Lower leg skin (tissue), 4 donors: ENCODE measurements at places on chromosomes 3 and 15. TPM values are rescaled to one million over a fixed set of nuclear protein-coding genes. Genes with fewer than 3 reads are reported as not detected.

GRCh38 chr3:16937326-16937845 is 52.6 kb downstream of the PLCL2 start:
- no peak for DNase-seq

DNA sequence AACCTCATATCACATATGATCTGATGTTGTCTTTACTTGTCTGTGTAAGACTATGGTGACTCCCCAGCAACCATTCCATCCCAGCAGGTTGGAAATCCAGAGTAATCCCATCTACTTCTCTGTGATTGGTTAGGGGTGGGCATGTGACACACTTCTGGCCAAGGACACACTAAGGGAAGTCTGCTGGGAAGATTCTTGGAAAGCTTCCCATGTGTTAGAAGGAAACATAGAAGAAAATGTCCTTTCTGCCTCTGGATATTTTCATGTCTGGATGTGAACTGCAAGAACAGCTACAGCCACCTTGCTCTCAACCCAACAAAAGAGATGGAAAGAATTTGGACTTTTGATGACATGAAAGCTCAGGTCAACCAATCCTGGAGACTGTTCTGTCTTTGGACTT is 2.6 kb upstream of the UBE2Q2 start:
- no peak for DNase-seq

- no peak for DNase-seq
Observed at GRCh38 chr15:57301307-57301706, 75.0 kb upstream of the CGNL1 start.

DNA sequence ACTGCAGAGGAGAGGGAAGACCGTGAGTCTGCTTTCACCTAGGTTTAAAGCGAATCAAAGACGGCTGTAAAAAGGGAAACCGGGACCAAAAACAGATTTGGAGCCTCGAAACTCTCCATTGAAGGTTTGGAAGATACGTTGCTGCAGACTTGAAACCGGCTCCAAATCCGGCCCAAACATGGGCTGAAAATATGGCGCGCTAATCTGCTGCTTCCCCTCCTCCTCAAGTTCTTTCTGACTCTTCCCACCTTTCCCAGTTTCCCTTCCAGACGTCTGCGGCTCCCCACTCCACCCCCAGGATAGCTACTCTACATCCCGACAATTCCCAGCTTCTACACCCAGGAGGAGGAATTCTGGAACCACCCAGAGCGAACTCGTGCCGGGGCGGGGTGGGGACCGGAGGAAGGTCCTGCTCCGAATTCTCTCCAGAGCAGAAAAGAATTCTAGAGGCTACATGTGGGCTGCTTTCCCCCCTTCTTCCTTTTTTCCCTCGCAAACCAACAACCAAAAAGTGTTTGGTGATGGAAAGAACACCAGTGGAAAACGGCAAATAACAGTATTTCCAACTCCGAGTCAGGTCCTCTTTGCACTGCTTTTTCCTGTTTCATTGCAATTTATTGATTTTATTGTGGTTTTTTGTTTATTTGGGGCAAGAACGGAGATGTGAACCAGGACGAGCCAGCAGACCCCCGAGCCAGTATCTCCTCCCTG is 8.5 kb downstream of the EOMES start:
- DNase-seq: no peak

DNA sequence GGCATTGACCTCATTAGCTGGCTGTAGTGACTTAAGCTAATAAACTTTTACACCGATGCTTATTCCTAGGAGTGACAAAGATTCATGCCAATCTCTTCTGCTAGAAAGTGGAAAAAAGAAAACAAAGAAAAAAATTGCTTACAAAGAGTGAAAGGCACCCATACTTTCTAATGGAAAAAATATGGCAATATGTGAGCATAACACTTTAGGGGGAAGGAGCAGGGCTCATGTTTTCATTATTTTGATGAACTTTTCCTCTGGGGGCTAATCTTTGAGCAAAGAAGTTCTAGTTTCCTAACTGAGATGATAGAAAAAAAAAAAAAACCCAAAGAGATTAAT is 94.8 kb upstream of the THRB start:
- DNase-seq: no peak

DNA sequence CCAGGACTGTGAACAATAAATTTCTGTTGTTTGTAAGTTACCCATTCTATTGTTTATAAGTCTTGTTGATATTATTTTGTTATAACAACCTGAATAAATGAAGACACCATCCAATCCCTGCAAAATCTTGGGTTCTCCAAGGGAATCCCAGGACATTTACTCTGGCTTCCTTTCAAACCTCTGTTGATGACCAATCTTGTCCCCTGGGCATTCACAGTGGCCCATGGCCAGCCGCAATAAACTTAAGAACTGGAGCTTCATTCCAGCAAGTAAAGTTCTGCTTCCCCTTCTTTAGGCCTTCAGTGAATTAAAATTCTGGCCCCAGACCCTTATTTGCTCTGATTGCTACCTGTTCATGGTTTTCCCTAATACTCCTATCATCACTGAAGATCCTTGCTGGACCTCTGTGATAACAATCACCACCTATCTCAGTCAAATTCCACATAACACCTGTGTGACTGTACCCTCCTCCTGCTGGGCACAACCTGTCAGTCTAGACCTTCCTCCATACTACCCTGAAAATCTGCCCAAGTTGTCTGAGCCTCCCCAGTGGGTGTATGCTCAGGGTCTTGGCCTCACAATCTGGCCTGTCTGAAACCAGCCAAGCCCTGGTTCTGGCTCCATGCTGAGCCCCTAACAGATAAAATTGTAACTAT is 153.1 kb downstream of the SEMA6D start:
- DNase-seq: no peak

DNA sequence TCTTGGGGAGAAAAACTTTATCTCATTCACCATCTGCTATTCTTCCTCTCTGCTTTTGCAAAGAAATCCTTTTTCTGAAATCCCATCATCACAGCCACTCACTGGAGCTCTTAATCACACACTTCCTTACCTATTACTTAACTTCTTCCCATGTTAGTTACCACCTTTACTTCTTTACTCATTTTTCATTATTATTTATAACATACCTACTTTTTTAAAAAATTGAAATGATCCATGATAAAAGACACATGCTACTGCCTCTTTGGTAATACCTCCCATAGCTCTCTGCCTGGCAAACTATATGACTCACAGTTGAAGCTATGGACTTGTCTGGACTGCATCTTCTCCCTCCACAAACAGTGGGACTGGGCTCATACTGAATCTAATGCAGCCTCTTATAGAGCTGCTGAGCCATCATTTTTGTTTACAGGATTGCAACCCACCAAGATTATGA is 150.3 kb downstream of the TNIK start:
- no peak for DNase-seq

- no peak for DNase-seq
Observed at GRCh38 chr3:138463724-138464490, 29.5 kb downstream of the ESYT3 start.

DNA sequence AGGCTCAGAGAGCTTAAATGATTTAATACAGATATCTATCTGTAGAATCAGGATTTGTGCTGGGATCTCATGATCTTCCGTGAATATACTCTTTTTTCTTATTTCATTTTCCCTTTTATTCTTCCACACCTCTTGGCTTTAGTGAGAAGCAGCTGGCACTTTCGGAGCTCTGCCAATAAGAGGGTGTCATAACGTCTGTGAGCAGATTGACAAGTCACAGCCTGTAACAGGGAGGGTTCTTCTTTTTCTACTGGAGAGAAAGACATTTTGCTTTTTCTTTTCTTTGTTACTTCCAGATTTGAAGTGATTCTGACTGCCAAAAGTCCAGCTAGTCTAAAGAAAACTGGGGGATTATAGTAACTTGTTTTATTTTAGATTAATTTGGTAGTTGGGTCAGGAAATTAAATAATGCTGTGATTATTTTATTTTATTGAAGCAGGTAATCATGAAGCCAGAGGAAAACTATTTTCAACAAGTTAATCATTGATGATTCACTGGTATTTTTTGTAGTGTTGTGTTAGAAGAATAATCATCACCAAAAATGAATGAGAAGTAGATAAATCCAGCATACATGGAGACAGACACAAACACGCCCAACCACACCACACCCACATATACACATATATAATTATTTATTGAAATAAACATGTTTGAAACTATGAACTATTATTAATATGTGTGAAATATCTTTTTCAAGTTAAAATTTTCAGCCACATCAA is 69.8 kb downstream of the TNFAIP8L3 start:
- no peak for DNase-seq

DNA sequence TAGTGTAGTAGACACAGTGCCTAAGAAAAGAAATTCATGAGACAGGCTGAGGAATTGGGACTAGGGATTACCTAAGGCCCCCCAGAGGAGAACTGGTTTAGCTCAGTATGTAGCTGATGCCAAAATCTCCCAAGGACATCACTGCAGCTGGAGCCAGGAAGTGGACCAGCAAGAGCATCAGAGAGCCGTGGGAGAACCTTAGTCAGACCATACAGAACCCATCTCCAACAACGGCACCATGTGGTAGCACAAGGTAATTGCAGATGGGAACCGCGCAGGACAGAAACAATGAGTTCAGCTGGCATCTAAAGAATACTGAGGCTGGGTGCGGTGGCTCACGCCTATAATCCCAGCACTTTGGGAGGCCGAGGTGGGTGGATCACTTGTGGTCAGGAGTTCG is 81.7 kb downstream of the WNT5A start:
- no peak for DNase-seq

DNA sequence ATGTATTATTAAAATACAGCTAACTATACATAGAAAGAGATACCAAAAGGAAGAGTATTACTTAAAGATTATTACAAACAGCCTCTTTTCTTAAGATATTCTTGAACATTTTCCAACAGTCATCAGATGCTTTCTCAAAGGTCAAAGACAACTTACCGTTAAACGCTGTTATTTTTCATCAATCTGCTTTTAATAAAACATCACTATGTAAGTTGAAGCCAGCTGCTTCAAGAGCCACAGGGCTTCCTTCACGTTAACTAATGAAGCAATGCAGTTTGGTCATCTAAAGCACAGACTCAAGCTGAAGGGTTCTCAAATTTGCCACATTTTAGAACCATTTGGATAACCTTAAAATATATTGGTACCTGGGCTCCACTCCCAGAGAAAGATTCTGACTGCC is 578.8 kb downstream of the ROBO2 start:
- DNase-seq: no peak

GRCh38 chr15:59407946-59408345 is 30.0 kb upstream of the FAM81A start:
- no peak for DNase-seq

GRCh38 chr3:180871901-180872300 is 40.6 kb upstream of the FXR1 start:
- DNase-seq: no peak

Gene CACNA2D2
- 2.0 TPM for total RNA-seq

Gene CYP8B1
- total RNA-seq: not detected

Gene CCDC54
- total RNA-seq: not detected

Gene KIF9
- 14.7 TPM for total RNA-seq

Gene INKA1
- 34.5 TPM for total RNA-seq

Gene TRIM71
- not detected for total RNA-seq

Gene RAB27A
- total RNA-seq: 6.2 TPM

Gene PLCH1
- total RNA-seq: 0.55 TPM

Gene UBE2Q2
- total RNA-seq: 17.7 TPM

Gene EPHB1
- 14.2 TPM for total RNA-seq

Gene CIB1
- total RNA-seq: 32.2 TPM

Gene GOLGA8R
- 0.91 TPM for total RNA-seq
